ENCODE measurements at places on chromosomes 13 and 19. TPM values are rescaled to one million over a fixed set of nuclear protein-coding genes. Genes with fewer than 3 reads are reported as not detected.

FLT1 gene
- 9.0 TPM for polyA plus RNA-seq

- no peak for DNase-seq
Measured at GRCh38 chr13:84566780-84567179, 684.5 kb upstream of the SLITRK1 start.

- no peak for DNase-seq
Measured at GRCh38 chr13:71625694-71626093, 241.3 kb downstream of the DACH1 start.

ATP4B gene
- polyA plus RNA-seq = 0.04 TPM

PABPC3 gene
- polyA plus RNA-seq = 0.04 TPM

DNA sequence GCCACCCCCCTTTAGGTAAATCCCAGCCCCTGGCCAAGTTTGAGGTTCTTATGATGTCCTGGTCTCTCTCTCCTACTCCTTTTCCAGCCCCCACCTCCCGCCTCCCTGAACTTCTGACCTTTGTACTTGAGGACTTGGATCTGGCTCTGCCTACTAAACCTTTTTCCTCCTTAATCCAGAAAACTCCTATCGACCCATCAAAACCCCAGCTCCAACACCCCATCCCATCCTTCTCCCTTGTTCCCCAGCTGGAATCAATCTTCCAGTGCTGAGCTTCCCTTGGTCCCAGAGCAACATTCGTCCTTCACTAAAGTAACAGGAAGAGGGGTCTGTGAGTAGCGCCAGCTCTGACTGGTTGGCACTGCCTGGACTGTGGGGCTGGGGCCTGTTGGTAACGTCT lies 17.3 kb upstream of the UQCR11 start:
- DNase-seq = no peak

GRCh38 chr19:9986787-9987281 lies 23.5 kb downstream of the COL5A3 start:
- DNase-seq = peak; percentile 63

DNA sequence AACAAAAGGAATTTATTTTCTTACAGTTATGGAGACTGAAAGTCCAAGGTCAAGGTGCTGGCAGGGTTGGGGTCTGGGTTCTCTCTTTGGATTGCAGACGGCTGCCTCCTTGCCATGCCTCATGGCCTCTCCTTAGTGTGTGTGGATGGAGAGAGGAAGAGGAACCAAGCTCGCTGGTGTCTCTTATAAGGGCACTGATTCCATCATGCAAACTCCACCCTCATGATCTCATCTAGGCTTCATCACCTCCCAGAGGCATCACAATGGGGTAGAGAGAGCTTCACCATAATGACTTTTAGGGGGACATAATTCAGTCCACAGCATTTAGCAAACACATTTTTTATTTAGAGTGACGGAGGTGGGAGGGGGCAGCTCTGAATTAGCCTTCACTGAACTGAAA lies 104.9 kb upstream of the ABCC4 start:
- no peak for DNase-seq

DNA sequence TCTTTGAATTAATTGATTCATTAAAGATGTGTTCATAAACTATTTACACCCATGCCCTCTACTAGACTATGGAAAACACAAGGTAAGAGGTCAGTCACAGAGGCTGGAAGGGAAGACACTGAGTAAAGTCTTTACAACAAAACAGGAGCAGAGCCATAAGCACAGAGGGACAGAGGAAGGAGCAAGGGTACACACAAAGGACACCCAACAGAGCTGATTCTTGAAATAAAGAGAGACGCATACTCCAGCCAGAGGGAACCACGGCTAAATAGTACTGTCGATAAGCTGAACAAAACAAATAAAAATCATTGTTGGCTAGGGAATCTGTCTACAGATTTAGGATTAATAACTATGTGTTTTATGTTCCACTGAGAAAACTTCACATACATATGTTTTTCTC lies 289.2 kb downstream of the EFNB2 start:
- DNase-seq = no peak

- DNase-seq = no peak
Measured at GRCh38 chr13:29589967-29590366, 5.5 kb downstream of the SLC7A1 start.

DNA sequence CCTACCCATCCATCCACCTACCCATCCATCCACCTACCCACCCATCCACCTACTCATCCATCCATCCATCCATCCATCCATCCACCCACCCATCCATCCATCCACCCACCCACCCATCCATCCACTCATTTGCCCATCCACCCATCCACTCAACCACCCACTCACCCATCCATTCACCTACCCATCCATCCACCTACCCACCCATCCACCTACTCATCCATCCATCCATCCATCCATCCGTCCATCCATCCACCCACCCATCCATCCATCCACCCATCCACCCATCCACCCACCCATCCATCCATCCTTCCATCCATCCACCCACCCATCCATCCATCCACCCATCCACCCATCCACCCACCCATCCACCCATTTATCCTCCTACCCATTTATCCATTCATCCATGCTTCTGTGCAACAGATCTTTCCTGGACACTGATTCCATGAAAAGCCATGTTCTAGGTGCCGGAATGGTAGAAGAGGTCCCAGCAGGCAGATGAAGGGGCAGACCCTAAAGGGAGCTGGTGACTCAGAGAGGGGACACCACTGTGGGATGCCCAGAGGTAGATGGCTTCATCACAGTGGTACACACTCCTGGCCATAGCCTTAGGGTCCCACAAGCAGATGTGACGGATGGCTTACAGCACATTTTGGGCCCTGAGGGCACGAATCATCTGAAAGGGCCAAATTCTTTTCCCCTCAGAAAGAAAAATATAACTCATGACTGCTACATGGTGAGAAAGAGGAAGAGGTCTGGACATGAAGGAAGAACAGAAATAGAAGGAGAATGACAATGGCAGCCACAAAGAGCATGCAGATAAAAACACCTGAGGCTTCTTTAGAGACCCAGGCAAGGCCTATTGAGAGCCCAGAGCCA lies 76.0 kb downstream of the KCTD15 start:
- no peak for DNase-seq
